ENCODE measurements at places on chromosomes 16 and 17.

DNA sequence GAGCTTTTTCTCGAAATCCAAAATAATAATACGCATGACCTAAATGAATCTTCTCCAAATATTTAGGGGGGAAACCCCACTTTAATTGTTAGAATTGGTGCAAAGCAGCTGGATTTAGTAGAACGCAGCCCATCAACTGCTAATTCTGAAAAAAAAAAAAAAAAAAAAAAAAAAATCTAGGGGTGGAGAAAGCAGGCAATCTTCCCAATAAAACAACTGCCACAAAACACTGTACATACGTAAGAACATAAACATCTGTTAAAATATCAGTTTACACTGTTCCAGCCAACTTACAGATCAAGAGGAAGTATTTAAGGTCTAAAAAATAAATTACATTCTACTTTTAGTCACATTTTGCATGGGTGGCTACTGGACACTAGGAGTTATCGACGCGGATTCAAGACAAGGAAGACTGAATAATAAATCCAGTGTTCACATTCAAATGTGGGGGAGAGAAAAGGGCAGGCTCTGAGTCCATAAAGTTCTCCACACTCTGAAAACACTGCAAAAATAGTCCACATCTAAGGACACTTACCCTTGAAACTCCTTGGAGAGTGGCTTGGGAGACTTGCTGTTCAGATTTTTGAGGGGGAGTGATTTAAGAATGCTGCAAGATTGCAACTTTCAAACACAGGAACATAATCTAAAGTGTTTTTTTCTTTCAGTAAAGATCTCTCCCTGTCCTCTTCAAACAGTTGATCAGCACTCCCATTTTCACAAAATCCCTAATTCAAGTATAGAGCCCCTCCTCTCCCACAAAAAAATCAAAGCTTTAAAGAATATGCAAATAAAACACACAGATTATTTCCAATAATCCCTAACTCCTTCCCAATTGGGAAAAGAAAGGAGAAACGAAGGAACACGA lies 1.3 kb downstream of the APPBP2 start:
- no peak for DNase-seq

- DNase-seq: no peak
These were observed 24.0 kb downstream of the TMC6 start for GRCh38 chr17:78104540-78104941.

DNA sequence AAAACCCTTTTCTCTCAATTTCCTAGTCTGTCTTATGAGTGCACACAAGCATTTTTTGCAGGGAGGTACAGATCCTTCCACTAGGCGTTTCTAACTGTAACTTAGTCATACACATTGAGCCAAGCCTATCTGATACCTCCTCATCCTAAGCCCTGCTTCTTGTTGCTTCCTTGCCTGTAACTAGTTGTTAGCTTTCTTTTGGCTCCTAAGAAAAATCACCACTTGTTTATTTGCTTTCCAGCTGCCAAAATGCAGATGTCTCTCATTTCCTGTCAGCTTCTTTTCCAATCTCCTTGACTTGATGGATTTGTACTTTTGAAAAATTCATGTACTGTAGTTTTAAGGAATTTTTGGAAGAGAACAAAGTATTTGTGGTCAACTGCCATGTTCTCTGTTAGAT lies 73.7 kb downstream of the TNRC6C start:
- no peak for DNase-seq

GRCh38 chr17:50331085-50331791 lies 14.7 kb upstream of the XYLT2 start:
- no peak for DNase-seq

DNA sequence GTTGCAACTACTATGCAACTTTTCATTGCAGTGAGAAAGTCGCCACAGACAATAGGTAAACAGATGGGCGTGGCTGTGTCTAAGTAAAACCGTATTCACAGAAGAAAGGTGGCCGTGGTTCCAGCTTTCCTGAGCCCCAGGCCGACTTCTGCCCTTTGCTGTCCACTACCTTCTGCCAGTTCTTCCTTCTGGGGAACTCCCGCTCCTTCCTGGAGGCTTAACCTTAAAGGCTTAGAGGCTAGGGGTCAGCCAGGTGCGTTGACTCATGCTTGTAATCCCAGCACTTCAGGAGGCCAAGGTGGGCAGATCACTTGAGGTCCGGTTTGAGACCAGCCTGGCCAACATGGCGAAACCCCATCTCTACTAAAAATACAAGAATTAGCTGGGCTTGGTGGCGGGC lies 2.1 kb upstream of the SEPTIN12 start:
- no peak for DNase-seq

GRCh38 chr16:83552228-83552627 lies 255.6 kb upstream of the HSBP1 start:
- DNase-seq: no peak

DNA sequence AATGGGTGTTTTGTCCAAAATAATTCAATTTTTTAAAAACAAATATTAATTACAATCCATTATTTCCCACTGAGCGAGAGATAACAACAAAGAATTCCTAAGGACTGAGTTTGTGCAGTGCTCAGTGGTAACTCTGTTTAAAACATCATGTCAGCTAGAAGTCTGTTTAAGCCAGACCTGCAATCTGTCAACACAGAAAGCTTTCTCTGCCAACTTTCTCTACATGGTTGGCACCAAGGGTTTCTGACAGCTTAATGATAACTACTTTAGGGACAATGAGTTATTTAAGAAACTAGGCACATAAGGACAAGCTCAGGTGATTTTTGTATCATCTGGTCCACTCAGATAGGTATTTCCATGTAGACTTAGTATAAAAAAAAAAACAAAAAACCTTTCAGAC lies 81.8 kb downstream of the WDR59 start:
- no peak for DNase-seq

DNA sequence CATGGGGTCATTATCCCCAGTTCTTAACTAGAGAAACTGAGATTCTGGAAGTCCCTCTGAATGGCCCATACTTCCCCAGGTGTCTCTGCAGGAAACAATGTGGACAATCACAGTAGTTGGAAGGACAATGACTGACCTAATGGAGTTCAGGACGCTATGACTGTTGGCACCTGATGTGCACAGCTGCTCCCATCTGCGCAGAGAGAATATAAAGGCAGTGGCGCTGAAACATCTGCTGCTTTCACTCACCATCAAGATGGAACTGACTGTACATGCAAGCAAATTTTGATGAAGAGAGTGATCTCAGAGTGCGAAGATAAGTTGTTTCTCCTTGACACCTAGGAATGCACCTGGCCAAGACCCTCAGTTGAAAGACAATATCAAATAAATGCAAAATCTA lies 395.7 kb upstream of the ASIC2 start:
- DNase-seq: no peak

DNA sequence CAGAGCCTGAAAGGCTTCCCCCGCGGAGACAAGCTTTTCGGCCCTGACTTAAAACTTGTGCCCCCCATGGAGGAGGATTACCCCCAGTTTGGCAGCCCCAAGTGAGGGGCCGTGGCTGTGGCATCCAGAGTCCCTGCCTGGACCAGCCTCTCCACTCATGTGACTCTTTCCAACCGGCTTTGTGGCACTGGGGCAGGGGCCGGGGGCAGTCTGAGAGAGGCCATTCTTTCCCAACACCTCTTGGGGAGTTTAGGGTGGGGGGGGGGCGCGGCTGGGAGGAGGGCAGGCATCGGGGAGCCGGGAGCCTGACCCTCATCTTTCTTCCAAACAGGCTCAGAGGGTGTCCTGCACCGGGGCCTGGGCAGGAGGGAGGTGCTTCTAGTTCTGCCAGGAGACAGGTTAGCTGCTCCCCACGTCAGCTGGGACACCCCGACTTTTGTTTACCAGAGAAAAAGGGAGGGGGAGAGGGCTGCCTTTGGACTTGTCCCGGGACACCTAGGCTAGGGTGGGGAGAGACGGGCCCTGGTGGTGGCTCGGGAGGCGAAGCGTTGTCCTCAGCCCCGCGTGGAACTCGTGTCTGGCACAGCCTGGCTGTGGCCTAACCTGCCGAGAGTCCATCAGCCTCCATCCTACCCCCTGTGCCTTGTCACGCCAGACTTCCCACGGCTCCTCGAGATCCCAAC lies 7.3 kb upstream of the SERPINF1 start:
- DNase-seq: no peak

GRCh38 chr17:65154770-65155589 lies 17.8 kb downstream of the RGS9 start:
- DNase-seq: no peak

- no peak for DNase-seq
These were observed 27.7 kb upstream of the MED13 start for GRCh38 chr17:62092784-62093183.

- DNase-seq: no peak
These were observed 897.7 kb upstream of the CDH8 start for GRCh38 chr16:62933929-62934328.

GRCh38 chr16:24309258-24310142 lies 53.4 kb downstream of the CACNG3 start:
- no peak for DNase-seq

- DNase-seq: no peak
These were observed 20.5 kb upstream of the STAC2 start for GRCh38 chr17:39246274-39246673.

- no peak for DNase-seq
These were observed 5.3 kb downstream of the SHPK start for GRCh38 chr17:3630781-3631180.

DNA sequence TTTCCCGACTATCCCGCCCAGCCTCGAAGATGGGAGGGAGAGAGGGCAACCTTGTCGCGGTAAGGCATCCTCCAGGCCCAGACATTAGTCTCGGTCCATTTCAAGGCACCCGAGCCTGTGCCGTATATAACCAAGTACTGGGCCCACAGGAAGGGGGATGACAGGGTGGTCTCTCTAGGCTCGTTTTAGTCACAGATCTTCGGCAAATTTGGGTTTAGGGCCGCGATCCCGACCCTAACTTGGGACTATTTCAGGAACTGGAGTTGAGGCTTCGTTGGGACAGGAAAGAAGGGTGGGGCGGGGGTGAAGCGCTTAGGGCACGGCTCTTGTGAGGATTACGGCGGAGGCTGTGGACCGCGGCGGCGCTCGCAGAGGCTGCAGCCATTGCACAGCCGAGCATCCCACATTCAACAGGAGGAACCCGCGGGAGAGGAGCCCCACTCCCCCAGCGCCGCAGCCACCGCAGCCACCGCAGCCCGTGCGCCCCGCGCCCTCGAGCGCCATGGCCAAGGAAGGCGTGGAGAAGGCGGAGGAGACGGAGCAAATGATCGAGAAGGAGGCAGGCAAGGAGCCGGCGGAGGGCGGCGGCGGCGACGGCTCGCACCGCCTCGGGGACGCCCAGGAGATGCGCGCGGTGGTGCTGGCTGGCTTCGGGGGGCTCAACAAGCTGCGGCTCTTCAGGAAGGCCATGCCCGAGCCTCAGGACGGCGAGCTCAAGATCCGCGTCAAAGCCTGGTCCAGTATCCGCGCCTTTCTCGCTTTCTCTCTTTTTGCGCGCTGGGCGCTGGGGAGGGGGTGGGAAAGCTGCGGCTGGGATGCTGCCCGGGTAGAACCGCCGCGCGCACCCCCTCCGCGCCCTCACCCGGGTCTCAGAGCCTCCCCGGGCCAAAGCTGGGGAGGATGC lies at the start of gene VAT1L:
VAT1L (plus strand) TSS at position 384 of the 904 bp plus-strand sequence; CDS start at position 503, 119 bp downstream.
- DNase-seq: no peak

- no peak for DNase-seq
These were observed 23.5 kb downstream of the GSG1L start for GRCh38 chr16:28040039-28040438.

DNA sequence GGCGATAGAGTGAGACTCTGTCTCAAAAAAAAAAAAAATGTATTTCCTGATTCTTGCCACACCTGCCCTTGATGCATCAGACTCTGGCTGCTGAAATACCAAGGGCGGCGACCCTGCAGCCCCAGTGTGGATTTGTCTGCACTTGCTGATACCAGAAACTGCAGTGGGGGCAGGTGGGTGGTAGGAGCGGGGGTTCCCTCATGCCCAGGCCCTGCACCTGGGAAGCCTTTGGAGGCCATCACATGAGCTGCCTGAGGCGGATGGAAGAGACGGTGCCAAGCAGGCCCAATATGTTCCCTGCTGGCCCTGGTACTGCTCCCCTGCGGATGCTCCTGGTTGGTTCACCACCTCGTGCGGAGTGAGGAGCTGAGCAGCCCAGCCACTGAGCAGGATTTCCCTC lies 50.6 kb downstream of the MARF1 start:
- DNase-seq: peak; percentile 14

- DNase-seq: no peak
These were observed 21.5 kb upstream of the KRT19 start for GRCh38 chr17:41549596-41550039.

DNA sequence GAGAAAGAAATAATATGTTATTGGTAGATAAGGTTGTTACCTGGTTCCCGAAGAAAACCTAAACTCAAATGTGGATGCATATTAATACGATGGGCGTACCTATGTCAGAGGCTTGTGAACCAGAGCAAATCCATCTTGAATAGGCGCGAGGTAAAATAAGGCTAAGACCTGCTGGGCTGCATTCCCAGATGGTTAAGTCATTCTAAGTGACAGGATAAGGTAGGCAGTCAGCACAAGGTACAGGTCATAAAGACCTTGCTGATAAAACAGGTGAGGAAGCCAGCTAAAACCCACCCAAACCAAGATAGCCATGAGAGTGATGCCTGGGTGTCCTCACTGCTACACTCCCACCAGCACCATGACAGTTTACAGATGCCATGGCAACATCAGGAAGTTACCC lies 1400.1 kb downstream of the CDH8 start:
- no peak for DNase-seq

- DNase-seq: no peak
These were observed 72.1 kb upstream of the CIBAR2 start for GRCh38 chr16:85184404-85184803.

GRCh38 chr17:80364091-80364691 lies 50.8 kb upstream of the ENDOV start:
- DNase-seq: no peak

- DNase-seq: no peak
These were observed 3.2 kb downstream of the AOC3 start for GRCh38 chr17:42853968-42854790.

DNA sequence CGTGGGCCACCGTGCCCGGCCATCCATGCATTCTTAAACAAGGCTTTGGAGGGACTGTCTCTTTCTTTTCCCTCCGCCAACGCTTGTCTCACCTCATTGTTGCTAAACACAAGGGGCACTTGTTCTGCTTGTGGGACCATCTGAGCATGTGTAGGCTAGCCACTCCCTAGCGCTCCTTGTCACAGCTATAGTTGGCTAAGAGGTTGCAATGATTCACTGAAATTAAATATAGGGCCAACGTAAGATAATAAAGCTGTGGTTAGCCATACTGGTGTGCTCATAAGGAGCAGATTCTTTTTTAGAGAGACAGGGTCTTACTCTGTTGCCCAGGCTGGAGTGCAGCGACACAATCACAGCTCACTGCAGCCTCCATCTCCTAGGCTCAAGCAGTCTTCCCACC lies 41.2 kb downstream of the KIAA0513 start:
- no peak for DNase-seq
